ENCODE measurements at places on chromosomes 4 and X. TPM values are rescaled to one million over a fixed set of nuclear protein-coding genes. Genes with fewer than 3 reads are reported as not detected.

The P2RY10 gene
- 0.98 TPM for total RNA-seq

The FGA gene
- not detected for total RNA-seq

The ZCCHC18 gene
- 1.2 TPM for total RNA-seq

The GPRIN3 gene
- total RNA-seq = 6.1 TPM

The SULT1E1 gene
- 114 TPM for total RNA-seq

DNA sequence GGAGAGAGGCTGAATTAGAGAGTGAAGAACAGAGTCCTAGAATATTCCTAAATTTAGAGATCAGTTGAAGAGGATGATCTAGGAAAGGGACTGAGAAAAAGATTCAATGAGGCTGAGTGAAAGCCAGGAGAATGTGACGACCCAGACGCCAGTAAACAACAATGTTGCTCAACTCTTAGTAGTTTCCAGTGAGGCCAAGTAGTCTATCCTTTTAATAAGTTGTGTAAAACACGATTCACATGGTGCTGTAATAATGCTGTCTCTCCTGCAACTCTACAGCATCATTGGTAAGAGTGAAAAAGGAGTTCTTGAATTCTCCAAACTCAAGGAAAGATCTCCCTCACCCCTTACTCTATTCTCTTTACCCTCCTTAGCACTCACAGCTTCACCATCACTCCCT lies 140.3 kb downstream of the CFAP299 start:
- no peak overlapping the region for H3K27ac ChIP-seq
- H3K4me3 ChIP-seq = no peak overlapping the region
- no peak for DNase-seq
- H3K27me3 ChIP-seq = no peaks in the 10 kb centered on the region
- H3K4me1 ChIP-seq = no peaks in the 10 kb centered on the region

DNA sequence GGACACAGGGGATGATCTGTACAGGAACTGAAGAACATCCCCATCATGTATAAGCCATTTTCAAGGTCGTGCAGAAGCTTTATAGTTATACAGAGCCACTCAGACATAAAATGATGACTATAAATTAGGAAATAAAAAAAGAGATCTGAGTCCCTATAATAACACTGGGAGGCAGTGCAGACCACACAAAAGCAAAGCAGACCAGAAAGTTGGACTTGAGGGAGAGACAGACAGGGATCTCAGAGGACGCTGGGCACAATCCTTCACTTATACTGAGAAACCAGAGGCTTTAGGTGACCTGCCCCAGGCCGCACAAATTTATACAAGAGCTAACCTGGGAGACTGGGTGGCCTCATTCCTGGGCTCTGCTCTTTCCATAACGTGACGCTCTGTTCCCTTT lies 70.5 kb downstream of the HADH start:
- DNase-seq = no peak
- H3K4me3 ChIP-seq = no peak overlapping the region
- no peaks in the 10 kb centered on the region for H3K36me3 ChIP-seq

DNA sequence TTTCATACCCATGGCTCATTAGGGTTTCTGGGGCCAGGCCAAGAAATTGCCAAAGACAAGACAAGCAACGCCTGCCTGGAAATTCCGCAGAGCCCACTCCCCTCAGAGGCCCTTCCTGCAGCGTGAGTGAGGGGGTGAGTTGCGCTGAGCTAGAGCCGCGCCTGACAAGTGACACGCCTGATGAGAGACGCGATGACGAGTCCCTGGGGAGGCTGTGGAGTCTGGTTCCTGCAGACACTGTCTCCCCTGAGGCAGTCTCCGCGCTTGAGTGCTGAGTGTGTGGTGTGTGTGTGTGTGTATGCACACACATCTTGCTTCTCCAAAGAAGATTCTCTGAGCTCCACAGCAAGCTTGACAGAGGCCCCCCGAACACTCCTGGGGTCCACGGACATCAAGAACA lies 269.8 kb downstream of the BCOR start:
- no peak for DNase-seq
- no peaks in the 10 kb centered on the region for H3K4me1 ChIP-seq
- no peaks in the 10 kb centered on the region for H3K36me3 ChIP-seq
- no peak overlapping the region for H3K4me3 ChIP-seq
- H3K27ac ChIP-seq = no peak overlapping the region
- no peaks in the 10 kb centered on the region for H3K27me3 ChIP-seq

DNA sequence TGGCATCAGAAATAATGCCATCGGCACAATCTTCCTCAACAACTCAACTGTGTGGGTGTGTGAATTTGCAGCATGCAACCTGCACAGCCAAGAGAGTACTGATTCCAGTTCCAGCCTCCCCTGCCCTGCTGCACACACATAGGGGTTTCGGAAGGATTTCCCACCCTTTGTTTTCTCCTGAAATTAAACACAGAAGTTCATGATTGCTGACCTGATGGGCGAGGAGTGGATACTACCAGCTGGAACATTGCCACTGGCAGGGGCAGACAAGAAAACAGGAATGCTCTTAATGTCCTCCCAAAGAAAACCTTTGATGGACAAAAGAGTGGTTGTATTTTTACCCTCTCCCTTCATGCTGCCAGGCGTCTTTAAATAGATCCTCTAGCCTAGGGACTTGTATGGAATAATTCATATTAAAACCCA lies 4.8 kb downstream of the NDP start:
- peaks cover under 1% of the 10 kb centered on the region for H3K4me1 ChIP-seq
- no peak overlapping the region for H3K27ac ChIP-seq
- H3K27me3 ChIP-seq = no peaks in the 10 kb centered on the region
- no peak overlapping the region for H3K4me3 ChIP-seq
- H3K36me3 ChIP-seq = no peaks in the 10 kb centered on the region

GRCh38 chr4:22688236-22688635 lies 4.5 kb upstream of the GBA3 start:
- no peaks in the 10 kb centered on the region for H3K27me3 ChIP-seq
- H3K27ac ChIP-seq = no peak overlapping the region
- no peak for DNase-seq
- no peak overlapping the region for H3K4me3 ChIP-seq

DNA sequence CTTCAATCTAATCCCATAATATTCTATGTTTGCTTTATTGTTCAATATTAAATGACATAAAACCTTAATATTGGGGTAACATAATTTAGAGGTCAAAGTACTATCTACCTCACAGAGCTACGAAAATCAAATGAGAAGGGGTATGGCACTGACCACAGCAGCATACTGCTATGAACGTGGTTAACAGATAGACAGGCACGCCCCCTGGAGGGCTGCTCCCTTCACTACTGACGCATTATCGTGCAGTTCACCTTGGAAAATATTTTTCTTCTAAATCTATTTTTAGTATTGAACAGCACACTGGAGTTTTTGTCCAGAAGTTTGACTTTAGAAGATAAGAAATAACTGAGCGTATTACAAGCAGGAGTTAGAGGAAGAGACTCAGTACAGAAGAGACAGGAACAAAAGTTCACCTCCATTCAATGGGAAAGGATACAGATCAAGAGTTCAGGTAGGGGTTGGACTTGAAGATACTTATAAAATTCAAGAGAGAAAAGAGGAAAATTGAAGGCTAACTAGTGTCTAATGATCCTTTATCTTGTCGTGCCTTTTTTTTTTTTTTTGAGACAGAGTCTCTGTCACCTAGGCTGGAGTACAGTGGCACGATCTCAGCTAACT lies 22.7 kb downstream of the MAP9 start:
- no peaks in the 10 kb centered on the region for H3K27me3 ChIP-seq
- no peaks in the 10 kb centered on the region for H3K36me3 ChIP-seq
- no peaks in the 10 kb centered on the region for H3K4me1 ChIP-seq
- no peak overlapping the region for H3K27ac ChIP-seq

DNA sequence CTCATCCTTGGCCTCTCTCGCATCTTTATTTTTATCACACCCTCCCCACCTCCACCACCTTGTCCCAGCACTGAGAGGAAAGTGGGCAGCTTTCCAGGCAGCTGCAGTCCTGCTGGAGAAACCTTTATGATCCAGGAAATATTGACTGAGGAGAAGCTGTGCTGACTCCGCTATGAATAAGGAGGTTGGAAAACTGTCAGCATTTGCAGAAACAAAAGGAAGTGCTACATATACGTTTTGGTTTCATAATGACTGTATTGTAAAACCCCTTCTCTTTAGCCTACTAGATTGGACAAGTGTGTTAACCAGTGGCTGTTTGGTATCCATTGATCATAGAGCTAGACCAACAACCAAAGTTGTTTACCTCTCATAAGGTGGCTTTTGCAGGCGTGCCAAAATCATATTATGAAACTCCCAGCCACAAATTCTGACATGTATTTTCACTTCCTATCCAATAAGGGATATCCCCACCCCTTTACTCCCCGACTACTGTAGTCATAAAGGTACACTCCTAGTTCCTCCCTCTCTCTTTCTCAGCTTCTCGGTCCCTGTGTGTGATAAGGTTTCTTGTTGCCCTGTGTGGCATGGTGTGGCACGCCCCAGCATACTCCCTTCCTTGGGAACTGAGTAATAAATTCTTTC lies 88.4 kb downstream of the GPR143 start:
- no peak for DNase-seq
- H3K4me3 ChIP-seq = no peak overlapping the region
- no peaks in the 10 kb centered on the region for H3K4me1 ChIP-seq
- H3K27ac ChIP-seq = no peak overlapping the region
- H3K27me3 ChIP-seq = no peaks in the 10 kb centered on the region
- H3K36me3 ChIP-seq = no peaks in the 10 kb centered on the region

Data from vagina (tissue), 2 donors.